ENCODE measurements at places on chromosomes 11 and 22. TPM values are rescaled to one million over a fixed set of nuclear protein-coding genes. Genes with fewer than 3 reads are reported as not detected.

Gene E2F8
- total RNA-seq: 14.2 TPM

DNA sequence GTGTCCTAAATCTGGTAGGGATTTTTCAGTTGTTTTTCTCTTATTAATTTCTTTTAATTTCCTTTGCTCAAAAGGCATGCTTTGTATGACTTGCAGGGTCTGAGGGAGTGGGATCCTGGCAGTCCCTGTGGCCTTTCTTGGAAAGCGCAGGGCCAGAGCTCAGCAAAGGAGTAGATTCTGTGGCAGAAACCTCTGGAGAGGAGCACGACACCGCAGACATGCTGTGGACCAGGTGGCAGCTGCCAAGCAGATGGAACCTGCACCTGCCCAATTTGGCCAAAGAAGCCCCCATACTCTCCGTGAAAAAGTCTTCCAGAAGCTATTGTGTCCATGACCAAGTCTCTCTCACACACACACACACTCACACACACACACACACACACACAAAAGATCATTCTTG is 78.9 kb upstream of the FGF3 start:
- DNase-seq: no peak

Gene NPAS4
- total RNA-seq: 0.08 TPM

DNA sequence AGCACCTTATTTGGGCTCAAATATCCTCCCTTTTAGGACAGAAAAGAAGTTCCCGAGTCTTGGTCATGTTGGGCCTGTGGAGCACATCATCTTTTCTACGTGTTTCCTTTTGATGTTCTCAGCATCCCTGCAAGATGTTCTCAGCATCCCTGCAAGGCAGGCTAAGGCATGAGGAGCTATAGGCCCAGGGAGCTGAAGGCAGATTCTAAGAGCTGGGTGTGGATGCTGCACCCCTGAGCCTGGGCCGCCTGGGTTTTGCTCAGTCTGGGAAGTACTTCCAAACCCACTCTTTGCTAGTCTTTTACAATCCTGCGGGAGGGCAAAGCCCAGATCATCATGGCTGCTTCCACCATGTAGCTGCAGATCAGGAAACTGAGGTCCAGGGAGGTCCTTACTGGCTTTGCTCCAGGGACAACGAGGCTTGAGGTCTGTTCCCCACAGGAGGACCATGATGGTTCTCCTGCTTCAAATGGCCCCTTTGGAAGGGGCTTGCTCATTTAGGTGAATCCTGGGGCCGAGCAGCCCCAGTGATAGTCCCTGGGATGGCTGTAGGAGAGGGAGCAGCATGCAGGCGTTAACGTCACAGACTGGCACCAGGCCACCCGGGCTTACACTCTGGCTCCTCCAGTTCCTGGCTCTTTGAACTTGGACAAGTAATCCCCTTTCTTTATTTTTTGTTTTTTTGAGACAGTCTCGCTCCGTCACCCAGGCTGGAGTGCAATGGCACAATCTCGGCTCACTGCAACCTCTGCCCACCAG is 10.6 kb downstream of the LRRC75B start:
- DNase-seq: no peak
